SK-N-MC (cell line): ENCODE measurements at places on chromosomes 6 and 20.
A peak's percentile ranks its signal among the peaks of the same experiment; 100 is the strongest.

- DNase-seq = no peak
These were observed 25.5 kb downstream of the TTBK1 start for GRCh38 chr6:43268782-43269272.

DNA sequence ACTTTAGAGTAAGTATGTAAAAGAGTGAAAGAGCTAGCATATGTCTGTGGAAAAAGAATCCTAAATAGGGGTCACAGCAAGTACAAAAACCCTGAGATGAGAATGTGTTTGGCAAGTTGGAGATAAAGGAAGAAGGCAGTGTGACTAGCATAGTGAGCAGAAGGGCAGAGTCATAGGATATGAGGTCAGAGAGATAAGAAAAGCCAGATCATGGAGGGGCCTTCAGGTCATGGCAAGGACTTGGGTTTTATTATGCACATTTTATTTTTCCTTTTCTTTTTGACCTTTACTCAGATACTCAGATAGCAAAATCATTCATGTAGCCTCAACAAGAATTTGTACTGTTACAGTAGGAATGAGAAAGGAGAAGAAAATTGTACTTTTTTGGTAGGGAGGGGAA is 138.0 kb downstream of the GJA1 start:
- DNase-seq = no peak

DNA sequence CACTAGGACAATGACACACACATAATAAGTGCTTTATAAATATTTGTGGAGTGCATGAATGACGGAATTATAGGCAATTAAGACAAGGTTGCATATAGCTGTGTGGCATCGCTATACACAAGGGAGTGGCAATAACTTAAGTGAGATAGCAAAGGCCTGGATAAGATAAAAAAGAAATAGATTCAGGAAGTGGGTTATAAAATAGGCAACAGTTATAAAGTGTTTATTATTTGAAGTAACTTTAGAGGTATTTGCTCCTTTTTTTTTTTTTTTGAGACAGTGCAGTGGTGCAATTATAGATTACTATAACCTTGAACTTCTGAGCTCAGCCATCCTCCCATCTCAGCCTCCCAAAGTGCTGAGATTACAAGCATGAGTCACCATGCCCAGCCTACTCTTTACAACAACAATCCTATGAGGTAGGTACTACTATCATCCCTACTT is 75.9 kb upstream of the LOC128125822 start:
- no peak for DNase-seq

GRCh38 chr6:169977434-169978265 is 226.2 kb downstream of the ERMARD start:
- DNase-seq = no peak

DNA sequence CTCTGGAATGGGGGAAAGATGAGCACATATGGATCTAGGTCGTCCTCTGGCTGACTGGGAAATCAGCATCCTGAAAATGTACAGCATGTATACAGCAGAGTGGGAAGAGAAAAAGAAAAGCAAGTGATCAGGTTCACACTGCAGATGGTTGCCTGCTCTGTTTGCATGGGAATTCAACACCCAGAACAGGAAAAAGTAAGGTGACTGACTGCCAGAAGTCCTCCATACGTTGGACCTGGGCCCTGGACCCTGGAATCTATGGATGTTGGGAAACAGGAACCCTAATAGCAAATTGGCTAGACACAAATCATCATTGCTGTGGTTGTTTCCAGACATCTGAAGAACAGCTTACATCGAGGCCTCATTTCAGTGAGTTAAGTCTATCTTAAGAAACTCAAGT is 30.3 kb upstream of the TNFAIP3 start:
- DNase-seq = no peak

- DNase-seq = no peak
These were observed 28.4 kb downstream of the TBC1D7 start for GRCh38 chr6:13299918-13300317.

- DNase-seq = no peak
These were observed 34.2 kb downstream of the LRFN2 start for GRCh38 chr6:40552941-40553340.

DNA sequence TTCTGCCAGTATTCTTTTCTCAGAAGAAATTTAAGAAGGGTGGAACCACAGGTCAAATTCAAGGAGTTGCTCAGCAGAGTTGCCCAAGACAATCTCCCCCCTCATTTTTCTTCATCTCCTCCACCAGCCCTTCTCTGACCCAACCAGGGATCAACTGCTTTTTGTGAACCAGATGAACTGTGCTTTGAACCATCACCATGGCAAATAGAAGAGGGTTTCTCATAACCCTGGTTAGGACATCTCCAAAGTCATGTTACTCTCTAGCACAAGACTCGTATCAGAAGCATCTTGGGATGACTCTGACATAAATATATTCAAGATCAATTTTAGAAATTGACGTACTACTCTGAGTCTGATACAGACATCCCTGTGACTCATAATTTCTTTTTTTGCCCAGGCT is 130.7 kb downstream of the ALDH8A1 start:
- DNase-seq = no peak

DNA sequence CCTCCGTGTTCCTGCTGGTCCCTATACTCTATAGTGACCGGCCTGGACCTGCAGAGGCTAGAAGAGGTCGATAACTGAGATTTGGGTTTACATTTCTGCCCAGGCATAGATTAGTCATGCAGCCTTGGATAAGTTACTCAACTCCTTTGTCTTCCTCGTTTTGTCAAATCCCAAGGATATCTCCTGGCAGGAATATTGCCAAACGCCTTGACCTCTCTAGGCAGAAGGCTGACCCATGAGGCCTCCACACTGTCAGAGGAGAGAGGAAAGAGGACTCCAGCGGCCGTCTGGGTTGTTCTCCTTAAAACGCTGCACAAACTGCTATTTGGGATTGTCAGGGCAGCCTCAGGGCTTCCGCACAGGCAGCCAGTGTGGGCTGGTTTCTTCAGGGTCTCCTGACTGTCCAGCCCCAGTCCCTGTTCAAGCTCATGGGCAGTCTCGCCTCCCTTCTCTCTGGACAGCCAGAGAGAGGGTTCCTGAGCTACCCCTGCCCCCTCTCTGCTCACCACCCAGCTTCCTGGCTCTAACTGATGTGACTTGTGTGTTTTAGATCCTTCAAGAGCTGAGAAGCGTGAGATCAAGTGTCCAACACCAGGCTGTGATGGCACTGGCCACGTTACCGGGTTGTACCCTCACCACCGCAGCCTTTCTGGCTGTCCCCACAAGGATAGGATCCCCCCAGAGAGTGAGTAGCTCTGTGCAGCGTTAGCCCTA is 44.7 kb upstream of the PCMTD2 start:
- no peak for DNase-seq

GRCh38 chr6:42889815-42890214 is 10.4 kb downstream of the RPL7L1 start:
- DNase-seq = no peak

GRCh38 chr6:170516783-170517616 is 36.1 kb downstream of the PSMB1 start:
- peak; percentile 8 for DNase-seq

- no peak for DNase-seq
These were observed 4.6 kb upstream of the C2 start for GRCh38 chr6:31922942-31923341.

DNA sequence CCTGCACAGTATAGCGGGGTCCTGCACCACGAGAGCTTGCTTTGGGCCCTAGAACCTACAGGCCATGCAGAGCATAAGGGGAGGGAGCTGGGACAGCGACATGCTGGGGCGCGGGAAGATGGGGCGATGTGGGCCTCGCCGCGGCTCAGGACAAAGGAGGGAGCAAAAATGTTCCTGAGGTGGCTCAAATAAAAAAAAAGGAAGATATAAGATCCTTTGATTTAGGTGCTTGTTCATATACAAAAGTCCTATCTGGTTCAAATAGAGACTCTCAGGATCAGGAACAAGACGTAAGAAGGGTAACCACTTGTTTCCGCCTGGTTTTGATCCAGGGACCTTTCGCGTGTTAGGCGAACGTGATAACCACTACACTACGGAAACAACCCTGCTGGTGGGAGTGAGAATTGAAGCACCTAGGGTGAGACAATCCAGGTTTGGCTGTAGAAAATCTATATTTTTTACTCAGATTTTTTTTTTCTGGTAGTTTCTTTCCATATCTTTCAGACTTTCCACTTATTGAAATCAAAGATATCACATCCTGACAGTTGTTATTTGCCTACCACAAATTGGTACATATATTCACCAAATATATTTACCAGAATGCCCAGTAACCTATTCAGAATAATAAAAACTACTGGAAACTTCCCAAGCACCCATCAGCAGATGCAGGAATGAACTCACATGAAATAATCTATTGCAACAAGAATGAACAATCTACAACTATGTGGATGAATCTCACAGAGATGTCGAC is 177.9 kb upstream of the ZNF184 start:
- DNase-seq = no peak

DNA sequence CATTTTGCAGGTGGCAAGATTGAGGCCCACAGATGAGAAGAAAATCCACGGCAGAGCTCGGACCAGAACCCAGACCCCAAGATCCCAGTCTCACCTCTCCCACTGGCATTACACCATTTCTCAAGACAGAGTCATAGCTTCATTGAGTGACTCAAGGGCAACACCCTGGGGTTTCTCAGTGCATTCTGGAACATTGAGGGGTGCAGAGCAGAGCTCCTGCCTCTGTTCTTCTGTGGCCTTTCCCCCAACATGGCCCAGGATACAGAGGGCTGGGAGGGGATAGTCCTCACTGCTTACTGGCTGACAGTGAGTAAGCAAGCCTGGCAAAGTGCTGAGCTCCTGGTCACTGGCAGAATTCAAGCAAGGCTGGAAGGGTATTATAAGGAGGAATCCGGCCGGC is 74.0 kb downstream of the MDGA1 start:
- no peak for DNase-seq

- no peak for DNase-seq
These were observed 18.7 kb downstream of the PTPN1 start for GRCh38 chr20:50528804-50529351.

DNA sequence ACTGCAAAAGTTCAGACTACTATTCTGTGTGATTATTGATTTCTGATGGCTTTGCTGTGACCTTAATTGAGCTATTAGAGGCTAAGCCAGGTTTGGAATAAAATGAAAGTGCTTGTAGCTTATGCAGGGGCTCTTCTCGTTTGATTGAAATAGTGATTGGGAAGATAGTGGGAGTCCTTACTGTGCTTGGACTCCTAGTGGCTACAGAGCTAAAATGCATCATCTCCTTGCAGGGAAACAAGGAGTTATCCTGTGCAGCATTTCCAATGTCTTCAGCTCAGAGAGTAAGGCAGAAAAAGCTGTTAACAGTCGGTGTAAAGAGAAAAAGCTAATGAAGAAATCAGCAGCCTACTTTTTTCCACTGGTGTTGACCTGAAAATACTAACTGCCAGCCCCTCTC is 173.5 kb downstream of the SLC35F1 start:
- no peak for DNase-seq

DNA sequence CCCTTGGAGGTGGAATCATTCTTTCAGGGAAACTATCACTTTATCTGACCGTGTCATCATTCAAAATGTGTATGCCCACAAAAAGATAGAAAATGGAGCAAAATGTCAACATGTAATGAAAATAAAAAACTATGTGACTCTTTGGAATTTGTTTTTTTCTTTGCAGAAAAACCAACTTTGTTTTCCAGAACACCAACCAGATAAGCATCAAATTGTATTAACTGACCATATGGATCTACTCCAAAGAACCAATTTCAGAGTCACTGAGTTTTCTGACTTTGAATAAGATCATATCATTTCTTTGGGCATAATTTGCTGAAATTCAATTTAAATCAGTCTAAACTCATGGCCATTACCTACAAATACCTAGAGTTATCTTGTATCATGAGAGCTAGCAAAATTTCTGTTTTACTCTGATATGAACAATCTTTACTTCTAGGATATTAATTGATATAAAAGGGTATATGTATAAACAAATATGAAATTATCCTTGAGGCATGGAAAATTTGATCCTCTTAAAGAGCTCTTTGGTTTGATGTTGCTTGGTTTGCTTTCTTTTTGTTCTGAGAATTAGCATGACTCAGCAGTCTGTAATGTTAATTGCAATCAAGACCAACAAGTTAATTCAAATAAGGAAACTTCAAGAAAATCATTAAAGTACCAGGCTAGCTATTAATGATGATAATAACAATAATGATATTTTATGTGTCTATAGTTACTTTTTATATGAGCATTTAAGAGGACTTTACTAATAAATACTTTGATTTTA is 444.4 kb upstream of the MARCKS start:
- DNase-seq = no peak

- no peak for DNase-seq
These were observed 81.8 kb upstream of the DST start for GRCh38 chr6:56724455-56724854.

GRCh38 chr6:1716868-1717267 is 107.2 kb downstream of the FOXC1 start:
- no peak for DNase-seq

GRCh38 chr20:24131281-24131680 is 142.7 kb upstream of the GGTLC1 start:
- DNase-seq = no peak

GRCh38 chr6:7373739-7374138 is 15.8 kb downstream of the CAGE1 start:
- DNase-seq = no peak

- no peak for DNase-seq
These were observed 79.0 kb upstream of the POPDC3 start for GRCh38 chr6:105258816-105259215.

DNA sequence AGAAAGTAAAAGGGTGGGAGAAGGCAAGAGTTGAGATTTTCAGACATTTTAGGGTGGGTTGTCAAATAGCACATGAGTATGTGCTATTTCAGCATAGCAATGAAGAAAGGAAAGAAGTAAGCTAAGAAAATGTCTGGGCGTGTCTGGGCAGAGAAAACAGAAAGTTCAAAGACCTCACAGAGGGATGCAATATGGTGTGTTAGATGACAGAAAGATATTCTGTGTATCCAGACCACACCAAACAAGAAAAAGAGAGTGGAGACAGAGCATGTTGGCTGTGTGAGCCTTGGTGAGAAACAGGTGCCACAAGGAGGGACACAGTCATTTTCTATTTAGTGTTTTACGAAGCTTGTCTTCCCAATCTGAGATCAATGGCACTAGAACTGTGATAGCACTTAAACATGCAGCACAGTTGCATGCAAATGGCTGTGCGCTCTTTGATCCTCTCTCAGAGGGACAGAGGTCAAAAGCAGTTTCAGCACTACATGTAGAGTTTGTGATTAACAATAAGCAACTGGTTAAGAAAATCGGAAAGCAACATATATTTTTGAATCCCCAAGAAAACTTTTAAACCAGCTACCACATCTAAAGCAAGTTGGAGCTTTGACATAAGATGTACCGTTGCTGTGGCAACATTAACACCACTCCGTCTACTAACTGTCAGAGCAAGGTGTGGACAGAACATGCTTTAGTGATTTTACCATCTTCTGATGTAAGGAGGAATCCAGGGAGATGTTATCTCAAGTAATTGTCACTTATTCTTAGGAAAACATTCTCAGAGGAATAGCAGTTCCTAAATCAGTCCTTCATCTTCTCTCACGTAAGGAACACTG is 515.5 kb upstream of the NOX3 start:
- DNase-seq = no peak
